ENCODE measurements at places on chromosomes 3 and 15.

DNA sequence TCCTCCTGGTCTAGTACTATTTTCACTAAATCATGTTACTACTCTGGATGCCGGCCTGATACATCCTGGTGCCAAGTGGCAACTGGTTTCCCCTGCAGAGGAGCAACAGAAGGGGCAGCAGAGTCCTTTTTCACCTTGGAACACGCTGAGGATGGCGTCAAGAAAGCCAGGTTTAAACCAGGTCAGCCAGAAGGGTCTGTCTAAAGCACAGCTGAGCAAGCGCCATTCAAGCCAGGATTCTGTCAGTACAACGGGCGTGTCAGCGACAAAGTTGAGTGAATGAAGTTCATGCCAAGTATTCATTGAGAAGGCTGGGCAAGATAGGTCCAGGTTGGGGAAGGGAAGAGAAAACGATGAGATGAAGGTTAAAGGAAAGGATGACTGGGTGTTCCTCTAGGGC lies 88.2 kb downstream of the FBN1 start:
- no peak for DNase-seq

DNA sequence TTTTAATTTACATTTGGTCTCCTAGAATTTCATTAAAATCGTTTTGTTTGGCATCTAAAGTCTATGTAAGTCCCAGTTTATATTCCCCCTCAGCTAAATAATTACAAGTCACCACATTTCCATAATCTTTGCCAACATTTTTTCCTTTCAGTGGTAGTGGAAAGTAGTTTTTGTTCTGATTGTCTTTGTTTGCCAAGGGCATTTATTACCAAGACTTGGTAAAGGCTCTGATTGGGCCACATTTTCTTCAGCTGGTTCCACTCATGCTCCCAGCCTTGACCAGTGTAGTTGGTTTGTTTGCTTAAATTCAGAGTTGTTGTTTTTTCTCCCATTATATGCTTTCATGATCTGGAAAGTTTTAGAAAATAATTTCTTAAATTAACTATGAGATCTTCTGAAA lies 153.4 kb upstream of the MME start:
- no peak for DNase-seq

GRCh38 chr3:59481776-59482400 lies 432.1 kb upstream of the CFAP20DC start:
- DNase-seq, result peak; percentile 19

DNA sequence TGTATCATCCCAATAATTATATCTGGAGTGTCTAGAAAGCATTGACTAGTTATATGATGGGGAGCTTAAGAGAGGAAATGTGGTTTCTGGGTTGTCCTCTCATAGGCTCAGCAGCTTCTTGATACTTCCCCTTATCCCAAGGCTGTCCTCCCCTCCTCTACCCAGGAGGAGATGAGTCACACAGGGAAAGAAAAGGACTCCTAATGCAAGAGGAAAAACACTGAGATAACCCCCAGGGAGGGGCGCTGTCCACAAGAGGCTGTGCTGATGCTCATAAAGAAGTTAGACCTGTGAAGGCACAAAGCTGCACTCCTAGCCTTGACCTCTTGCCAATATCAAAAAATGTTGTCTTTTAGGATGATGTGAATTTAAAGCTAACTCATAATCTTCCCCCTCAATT lies 28.8 kb upstream of the GYG1 start:
- peak; percentile 81 for DNase-seq

DNA sequence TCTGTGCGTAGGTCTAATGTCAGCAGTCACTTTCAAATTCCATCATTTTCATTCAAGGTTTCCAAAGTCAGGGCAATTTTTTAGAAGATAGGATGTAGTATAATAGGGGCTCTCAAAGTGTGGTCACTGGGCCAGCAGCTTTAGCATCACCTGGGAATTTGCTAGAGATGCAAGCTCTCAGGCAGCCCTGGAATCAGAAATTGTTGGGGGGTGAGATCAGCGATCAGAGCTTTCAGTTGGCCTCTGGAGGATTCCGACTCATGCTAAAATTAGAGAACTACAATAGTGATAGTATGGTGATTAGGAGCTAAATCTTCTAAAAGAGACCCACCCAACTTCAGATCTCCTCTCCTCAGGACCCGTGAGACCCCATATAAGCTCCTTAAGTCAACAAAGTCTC lies 2.4 kb upstream of the FRMD4B start:
- peak; percentile 48 for DNase-seq

- peak; percentile 15 for DNase-seq
These were observed 111.1 kb upstream of the GPR149 start for GRCh38 chr3:154540950-154541604.

- DNase-seq, result peak; percentile 25
These were observed 17.9 kb downstream of the SERP1 start for GRCh38 chr3:150528354-150528797.

GRCh38 chr3:62049033-62049432 lies 324.3 kb downstream of the FEZF2 start:
- DNase-seq, result no peak

GRCh38 chr15:98650417-98651035 lies 2.2 kb downstream of the IGF1R start:
- DNase-seq, result peak; percentile 38

DNA sequence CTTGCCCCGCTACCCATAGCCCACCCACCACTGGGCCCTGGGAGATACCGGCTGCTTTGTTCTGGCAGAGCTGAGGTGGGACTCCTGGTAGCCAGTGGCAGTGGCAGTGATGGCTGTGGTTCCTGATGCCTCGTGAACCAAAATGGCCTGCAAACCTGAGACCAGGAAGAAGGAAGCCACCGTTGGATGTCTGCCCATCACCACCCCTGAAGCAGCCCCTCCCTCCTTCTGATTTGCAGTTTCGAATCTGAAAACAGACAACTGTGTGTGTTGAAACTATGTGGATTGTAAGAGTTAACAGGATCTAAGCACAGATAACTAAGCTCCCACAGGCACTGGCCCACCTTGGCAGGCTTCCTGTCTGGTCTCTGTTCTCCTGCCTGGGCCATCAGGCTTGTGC lies 66.6 kb downstream of the NUP210 start:
- DNase-seq, result no peak

DNA sequence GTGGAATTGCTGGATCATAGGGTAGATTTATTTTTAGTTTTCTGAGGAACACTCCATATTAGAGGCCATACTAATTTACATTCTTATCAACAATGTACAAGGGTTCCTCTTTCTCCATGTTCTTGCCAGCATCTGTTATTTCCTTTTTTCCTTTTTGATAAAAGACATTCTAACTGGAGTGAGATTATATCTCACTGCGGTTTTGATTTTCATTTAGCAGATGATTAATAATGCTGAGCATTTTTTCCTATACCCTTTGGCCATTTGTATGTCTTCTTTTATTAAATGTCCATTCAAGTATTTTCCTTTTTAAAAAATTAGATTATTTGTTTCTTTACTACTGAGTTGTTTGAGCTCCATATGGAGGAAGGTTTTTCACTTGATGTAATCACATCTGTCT lies 1189.5 kb downstream of the ZPLD1 start:
- DNase-seq, result no peak

GRCh38 chr3:135997554-135998320 lies 32.2 kb downstream of the PPP2R3A start:
- DNase-seq, result no peak

- DNase-seq, result no peak
These were observed 36.9 kb downstream of the APBA2 start for GRCh38 chr15:28922707-28923012.

DNA sequence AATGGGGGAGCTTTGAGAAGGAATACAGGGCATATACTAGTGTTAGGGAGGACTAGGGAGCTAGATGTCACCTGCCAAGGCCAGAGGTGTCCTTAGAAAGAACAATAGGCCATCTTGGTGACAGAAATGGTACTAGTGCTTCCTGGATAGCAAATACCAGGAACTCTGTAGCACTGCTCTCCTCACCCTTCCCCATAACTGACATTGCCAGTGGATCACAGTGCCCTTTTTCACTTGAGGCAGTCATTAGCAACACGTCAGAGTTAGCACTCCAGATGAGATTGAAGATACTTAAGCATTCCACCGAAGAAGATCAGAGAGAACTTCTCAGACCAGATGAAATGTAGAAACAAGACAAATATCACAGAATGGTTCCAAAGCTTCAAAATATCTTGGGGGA lies 103.1 kb upstream of the PDZRN3 start:
- DNase-seq, result no peak

- no peak for DNase-seq
These were observed 11.6 kb downstream of the ARPP19 start for GRCh38 chr15:52557274-52557641.

DNA sequence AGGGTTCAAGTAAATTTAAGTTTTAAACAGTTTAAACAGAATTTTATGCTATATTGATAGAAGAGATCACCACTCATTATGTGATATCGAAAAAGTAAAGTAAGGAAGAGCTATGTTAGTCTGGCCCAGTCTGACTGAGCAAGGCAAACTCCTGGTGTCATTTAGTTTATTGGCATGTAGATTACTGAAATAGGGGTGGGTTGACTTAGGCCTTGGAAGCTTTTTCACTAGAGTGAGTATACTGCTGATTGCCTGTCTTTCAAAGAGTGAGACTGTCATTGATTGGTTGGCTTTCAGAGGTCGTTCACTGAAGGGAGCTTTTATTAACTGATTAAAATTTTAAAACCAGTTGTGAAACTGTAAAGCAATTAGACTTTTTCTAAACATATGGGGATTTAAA lies 294.5 kb downstream of the NAALADL2 start:
- DNase-seq, result no peak

DNA sequence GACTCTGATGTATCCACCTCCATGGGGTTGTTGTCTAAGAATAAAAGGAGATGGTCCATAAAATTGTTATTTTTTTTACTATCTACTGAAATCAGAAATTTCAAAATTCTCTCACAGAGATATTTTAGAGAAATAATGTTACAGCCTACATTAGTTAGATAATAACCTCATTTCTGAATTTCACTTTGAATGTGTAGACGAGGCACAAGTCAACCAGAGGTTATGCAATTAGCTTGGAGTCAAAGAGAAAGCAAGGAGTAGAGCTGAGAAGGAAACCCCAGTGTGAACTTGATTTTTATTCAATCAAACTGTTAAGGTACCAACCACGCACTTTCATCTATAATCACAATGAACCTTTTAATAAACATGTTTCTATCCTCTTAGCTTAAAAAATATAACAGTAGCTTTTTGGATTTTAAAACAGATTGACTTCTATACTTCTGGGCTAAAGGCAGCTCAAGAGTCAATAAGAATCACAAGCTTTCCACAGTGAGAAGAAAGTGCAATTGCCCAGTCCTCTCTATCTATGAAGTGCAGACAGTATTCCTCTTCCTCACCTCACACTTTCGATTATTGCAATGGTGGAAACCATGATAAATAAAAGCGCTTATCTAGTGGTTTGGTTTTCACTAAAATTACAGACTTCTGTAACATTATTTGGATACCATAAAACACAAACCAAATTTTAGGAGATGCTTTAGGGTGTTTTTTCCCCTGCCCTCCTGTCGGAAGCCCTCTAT lies 403.2 kb downstream of the ZBTB20 start:
- DNase-seq, result no peak

DNA sequence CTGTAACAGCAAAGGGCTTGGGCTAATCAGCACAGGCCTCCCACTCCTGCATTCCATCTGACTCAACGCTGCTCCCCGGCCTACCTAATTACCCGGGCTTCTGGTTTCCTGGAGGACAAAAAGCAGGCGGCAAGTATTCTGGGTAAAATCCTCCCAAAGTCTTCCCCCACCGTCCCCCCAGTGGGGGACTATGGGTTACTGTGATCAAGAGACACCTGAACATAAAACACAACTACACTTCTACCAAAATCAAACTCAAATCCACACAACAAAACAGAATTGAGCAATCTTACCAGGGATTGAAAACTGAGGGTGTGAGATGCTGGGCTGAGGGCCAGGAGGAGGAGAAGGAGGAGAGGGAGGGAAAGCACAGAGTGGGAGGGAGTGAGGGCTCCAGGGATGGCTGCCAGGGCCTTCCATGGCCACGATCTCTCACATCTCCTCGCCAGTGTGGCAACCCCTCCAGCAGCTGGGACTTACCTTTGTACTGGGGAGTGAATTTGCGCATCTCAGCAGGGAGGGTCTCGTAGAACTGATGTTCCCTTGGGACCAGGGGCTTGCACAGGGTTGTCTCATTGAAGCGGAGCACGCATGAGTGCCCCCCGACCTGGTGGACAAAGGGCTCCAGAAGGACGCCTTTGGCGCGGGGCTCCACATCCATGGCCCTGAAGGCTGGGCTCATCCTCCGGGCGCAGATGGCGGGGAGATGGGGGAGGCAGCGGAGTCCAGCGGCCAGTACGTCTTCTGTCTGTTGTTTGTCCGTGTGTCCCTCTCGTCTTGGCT lies 9.1 kb upstream of the NCKIPSD start:
- peak; percentile 79 for DNase-seq

GRCh38 chr3:11072631-11073030 lies 80.1 kb downstream of the SLC6A1 start:
- DNase-seq, result no peak

DNA sequence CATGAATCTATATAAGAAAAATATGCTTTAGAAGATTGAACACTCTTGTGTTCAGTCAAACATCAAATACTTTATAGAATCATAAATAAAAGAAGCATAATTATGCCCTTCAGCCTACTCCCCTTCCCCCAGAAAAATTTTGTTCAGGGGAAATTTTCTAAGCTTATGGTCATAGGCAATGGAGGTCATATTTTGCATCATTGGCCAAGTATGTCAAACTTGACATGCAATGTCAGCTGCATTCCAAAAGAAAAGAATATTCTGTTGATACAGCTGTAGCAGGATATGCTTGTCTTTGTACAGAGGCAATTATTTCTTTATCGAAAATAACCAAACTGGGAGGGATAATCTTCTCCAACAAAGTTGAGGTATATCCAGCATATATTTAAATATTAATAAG lies 328.2 kb downstream of the ZIC1 start:
- peak; percentile 69 for DNase-seq

DNA sequence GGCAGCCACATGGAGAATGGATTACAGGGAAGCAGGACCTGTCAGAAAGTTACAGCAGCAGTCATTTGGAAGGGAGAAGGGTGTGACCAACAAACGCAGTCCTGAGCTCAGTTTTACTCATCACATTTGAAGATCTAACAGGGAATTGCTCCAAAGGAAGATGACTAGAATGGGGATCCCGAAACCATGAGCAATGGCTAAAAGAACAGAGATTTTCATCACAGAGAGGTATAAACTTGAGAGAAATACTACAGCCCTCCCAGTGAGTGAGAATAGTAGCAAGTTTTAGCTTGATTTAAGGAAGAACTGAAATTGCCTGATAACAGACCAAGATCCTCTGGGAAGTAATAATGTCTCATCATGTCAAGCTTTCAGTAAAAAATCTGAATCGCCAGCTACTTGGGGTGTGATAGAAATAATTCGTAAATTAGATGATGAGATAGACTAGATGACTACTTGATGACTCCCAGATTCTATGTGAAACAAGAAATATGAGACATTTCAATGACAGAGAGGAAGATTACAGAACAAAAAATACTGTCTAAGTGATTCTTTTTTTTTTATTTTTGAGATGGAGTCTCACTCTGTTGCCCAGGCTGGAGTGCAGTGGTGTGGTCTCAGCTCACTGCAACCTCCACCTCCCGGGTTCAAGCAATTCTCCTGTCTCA lies 16.9 kb downstream of the CD47 start:
- DNase-seq, result no peak

GRCh38 chr3:176757429-176757828 lies 439.9 kb downstream of the TBL1XR1 start:
- no peak for DNase-seq
